NCI-H1694 (cell line): ENCODE measurements at places on chromosomes 13 and 19.

DNA sequence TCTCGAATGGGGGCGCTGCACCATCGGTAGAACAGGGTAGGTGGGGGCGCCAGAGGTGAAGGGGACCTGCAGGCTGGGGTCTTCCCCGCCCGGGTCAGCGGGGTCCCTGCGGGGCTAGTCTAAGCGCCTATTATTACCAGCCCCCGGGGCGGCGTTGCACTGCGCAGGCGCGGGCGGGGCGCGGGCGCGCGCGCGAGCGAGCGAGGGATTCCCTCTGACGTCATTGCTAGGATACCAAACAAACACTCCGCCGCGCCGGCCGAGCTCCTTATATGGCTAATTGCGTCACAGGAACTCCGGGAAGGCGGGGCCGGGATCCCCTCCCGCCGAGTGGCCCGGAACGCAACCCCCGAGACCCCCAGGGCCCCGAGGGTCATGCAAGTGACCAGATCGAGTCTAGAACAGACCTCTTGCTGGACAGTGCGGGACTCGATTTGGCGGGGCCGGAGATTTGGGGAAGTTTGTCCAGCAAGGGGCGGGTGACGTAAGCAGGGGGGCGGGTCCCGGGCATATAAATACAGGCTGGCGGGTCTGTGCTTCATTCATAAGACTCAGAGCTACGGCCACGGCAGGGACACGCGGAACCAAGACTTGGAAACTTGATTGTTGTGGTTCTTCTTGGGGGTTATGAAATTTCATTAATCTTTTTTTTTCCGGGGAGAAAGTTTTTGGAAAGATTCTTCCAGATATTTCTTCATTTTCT, at the start of gene FOSB:
FOSB (plus strand) TSS at position 541 of the 703 bp plus-strand sequence. CDS start 591 bp downstream, outside the sequence.
- peak; percentile 90 for DNase-seq

- DNase-seq = no peak
These were observed 2715.0 kb upstream of the PCDH20 start for GRCh38 chr13:64130600-64130999.

GRCh38 chr13:34654647-34655046, 287.4 kb upstream of the NBEA start:
- no peak for DNase-seq

DNA sequence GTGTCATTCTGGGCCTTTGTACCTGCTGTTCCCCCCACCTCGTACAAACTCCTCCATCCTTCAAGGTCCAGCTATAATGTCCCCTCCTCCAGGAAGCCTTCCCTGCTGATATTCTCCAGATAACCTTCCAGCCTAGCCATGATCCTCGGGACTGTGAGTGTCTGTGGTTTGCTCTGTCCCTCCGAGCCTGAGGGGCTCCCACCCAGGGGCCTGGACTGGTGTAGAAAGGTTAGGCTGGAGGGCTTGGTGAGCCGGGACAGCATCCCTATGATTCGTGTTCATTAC, 2.9 kb upstream of the COMP start:
- no peak for DNase-seq

- DNase-seq = no peak
These were observed 22.1 kb downstream of the MIPEP start for GRCh38 chr13:23867027-23867491.

- no peak for DNase-seq
These were observed 9.8 kb upstream of the USPL1 start for GRCh38 chr13:30607908-30608307.

- no peak for DNase-seq
These were observed 13.9 kb downstream of the COL4A1 start for GRCh38 chr13:110293037-110293436.
